ENCODE measurements at places on chromosomes 7 and 10.
A peak's percentile ranks its signal among the peaks of the same experiment; 100 is the strongest.

DNA sequence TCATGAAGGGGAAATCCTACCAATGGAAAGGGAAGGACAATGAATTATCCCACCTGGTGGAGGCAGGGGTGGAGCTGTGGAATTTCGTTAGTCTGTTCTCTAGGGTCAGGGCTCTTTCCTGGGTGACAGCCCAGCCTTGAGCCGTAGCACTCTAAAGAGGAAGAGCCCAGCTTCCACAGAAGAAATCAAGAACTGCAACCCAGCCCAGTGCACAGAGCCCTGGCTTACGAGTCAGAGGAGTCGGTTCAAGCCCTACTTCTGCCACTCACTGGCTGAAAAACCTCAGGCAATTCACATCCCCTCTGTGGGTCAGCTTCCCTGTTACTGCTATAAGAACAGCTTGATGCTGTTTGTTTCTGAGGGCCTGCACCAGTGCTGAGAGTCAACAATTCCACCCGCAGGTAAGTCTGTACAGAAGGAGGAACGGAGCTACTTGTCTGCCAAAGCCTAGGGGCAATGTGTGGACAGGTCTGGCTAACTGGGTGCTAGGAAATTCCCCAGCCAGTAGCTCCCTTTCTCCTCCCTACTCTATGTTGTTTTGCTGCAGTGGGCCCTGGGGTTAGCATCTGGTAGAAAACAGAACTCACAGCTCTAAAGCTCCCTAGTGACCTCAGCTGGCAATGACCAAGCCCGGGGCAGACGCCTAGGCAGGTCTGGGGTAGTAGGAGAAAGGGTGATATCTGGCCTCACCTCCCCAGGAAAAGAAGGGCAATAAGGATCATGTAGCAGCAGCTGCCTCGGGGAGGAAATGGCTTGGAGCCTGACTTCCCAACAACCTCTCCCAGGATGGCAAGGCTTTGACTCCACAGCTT lies 3.3 kb downstream of the AVPI1 start:
- DNase-seq = no peak

DNA sequence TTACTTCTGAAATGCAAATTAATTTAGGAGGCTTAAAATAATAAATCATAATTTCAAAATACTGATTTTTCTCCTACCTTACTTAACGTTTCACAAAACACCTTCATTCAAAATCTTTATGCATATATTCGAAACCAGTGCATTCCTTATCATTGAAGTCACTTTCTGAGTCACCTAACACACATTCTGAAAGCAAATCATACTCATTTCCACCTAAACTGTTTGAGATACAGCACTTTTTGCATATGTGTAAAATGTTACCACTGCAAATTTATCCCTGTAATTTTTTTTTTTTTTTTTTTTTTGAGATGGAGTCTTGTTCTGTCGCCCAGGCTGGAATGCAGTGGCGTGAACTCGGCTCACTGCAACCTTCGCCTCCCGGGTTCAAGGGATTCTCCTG lies 15.7 kb downstream of the PPP3CB start:
- DNase-seq = no peak

DNA sequence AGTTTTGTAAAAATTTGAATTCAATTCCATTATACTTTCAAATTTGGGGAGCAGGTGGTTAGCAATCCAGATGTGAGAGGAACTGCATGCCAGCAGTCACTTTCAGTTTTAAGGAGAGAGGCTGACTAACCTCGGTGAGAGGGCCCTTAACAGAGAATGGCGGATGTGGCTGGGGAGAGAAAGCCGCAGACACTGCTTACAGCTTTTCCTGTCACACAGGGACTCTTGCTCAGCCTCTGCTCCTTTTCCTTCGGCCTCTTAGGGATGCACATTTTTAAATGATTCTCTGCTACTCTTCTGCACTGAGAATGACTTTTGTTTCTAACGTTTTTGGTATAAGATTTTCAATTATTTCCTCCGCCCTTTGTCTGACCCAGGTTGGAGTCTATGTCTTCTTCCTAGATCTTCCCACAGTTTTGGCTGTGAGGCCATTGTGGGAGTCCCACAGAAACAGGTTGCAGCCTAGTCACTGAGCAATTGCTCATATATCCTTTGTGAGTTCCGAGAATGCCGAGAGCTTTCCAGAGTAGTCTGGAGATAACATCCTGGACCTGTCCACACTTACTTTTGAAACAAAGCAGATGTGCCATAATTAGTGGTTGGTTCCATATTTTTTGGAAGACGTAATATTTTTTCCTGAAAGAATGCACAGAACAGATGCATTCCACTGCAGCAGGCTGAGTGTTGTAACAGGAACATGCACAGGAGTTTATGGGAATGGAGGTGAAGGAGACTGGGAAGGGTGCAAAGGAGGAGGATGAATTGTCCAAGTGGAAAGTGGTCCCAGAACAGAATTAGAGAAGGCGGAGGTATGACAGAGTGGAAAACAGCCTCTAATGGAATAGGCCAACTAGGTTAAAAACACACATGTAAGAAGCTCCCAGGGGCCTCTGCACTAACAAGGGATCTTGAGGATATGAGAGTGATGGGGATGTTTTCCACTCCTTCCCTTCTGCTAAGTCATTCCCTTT lies 168.0 kb upstream of the ZNF32 start:
- DNase-seq = peak; percentile 24

GRCh38 chr10:69239816-69240434 lies 19.8 kb downstream of the HKDC1 start:
- DNase-seq = no peak

DNA sequence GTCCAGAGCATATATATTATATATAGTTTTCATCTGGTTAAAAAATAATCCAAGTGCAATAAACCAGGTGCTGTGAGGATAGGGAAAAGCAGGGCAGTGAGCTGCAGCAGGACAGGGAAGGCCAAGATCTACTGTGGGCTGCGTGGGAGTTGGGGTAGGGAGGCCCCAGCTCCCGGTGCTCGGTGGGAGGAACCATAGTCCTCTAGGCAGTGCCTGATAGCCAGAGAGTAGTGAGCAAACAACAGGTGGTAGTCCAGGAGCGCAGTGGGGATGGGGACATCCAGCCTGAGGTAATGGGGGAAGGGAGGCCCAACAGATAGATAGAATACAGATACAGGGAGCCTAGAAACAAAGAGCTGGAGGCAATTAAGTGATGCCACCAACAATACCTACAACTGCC lies 4.1 kb upstream of the BMPR1A start:
- DNase-seq = no peak

DNA sequence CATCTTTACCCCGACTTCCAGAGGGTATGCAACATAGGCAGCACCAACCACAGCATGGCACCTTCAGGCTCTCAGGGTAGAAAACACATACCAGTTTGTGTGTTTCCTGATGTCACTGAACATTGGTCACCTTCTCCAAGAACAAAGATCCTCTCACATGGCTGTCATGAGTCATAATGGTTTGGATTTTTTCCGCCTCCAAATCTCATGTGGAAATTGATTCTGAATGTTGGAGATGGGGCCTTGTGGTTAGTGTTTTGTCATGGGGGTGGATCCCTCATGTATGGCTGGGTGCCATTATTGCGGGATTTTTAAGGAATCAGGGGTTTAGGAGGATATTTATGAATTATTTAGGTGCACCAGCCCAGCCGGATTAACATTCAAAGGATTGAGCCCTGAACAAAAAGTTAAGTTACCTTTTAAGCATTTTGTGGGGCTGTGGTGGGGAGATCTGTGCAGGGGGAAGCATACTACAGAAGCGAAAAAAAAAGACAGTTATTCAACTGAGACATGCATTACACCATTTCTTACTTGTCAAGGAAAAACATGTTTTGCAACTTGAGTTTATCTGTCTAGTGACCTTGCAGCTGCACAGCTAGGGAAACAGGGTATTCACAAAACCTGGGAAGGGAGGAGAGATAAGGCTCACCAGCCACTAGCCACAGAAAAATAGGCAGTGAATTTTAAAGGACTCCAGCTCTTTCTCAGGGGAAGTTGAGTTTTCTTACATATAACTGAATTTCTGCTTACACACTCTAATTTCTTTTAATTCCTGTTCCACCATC lies 774.1 kb upstream of the AUTS2 start:
- DNase-seq = no peak

DNA sequence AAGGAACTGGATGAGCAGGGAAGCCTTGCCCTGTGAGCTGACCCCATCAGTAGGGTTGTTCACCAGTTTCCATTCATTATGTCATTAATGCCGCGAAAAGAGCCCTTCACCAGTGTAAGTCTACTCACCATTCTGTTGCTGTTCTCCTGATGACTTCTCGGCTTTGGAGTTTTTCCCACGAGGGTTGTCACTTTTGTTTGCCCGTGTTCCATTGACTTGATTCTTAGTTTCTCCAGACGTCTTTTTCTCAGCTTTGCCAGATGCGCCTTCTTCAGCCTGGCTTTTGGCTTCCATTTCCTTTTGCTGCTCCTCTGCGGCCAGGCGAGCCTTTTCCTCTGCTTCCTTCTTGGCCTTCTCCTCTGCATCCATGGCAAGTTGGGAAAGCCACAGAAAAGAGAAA lies 128.8 kb downstream of the PPP1R17 start:
- DNase-seq = no peak

DNA sequence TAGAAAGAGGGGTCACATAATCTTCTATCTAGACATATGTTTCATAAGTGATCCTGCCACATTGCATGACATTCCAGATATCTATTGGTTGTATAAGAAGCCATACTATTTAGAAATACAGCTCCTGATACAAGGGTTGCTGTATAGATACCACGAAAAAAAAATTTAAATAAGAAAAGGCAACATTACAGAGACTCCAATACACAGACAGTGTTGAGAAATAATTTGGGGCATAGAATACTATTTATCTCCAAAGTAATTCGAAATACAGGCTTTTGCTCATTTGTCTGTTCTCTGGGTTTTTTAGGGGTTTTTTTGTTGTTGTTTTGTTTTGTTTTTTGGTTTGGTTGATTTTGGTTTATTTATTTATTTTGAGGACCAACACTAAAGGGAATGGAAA lies 2.6 kb downstream of the IFIT2 start:
- no peak for DNase-seq

GRCh38 chr7:114835303-114835702 lies 86.6 kb upstream of the MDFIC start:
- DNase-seq = no peak

GRCh38 chr7:21617513-21617912 lies 74.7 kb downstream of the DNAH11 start:
- DNase-seq = no peak

GRCh38 chr10:34037499-34037898 lies 703.0 kb upstream of the NRP1 start:
- no peak for DNase-seq

DNA sequence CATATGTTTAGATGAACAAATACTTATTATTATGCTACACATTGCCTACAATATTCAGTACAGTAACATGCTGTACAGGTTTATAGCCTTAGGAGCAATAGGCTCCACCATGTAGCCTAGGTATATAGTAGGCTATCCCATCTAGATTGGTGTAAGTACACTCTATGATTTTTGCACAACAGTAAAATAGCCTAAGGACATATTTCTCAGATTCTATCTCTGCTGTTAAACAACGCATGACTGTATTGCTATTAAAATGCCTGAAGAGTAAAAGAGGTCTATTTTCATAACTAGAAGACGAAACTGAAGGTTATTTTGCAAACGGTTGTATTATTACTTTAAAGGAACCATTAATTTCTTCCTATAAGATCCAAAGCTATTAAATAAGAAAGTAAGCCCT lies 88.3 kb downstream of the SEMA3A start:
- no peak for DNase-seq

DNA sequence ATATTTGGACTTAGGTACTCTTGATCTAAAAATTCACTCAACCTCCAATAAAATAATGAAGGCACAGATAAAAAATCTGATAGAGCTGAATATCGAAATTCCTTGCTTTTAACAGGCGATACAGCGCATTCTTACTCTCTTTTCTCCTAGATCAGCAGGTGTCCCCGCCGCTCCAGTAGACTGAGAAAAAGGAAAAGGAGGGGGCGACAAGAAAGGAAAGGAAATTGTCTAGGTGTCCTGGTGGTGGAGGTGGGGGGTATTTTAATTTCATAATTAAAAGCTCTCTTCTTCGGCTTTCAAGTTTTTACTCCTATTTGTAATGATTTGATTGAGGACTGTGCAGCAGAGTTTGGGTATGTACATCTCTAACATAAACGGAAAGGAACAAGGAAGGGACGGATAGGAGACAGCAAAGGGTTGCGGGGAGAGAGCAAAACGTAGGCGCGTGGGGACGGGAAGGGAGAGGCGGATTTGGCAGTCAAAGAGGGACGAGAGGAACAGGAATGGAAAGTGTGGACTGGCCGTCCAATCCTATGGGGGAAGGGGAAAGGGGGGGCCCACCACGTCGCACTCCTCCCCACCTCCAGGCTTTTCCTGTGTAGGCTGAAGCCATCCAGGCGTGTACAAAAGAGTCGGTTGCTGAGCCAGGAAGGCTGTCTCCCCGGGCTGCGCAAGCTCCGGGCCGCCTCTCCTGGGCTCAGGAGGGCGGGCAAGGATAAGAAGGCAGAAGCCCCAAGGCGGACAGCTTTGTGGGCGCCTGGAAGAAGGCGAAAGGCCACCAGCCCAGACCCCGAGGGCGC lies 875 bp upstream of the HECTD2 start:
- DNase-seq = peak; percentile 9

DNA sequence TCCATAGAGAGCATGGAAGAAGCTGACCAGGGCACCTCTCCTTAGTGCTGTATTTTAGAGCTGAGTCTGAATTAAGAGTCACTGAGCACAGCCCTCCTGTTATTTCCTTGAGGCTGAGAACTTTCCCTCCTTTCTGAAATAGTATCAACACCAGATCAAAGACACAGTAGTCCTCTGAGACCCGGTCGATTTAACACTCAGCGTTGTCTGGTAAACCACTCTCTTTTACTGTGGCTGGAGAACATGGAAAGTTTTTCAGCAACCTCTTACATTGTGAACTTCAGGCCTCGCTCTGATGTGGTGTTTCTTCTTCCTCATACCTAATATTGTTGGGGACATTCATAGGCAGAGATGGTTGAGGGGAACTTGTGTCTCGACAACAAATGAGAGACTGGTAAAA lies 202.0 kb upstream of the MTPN start:
- DNase-seq = no peak

DNA sequence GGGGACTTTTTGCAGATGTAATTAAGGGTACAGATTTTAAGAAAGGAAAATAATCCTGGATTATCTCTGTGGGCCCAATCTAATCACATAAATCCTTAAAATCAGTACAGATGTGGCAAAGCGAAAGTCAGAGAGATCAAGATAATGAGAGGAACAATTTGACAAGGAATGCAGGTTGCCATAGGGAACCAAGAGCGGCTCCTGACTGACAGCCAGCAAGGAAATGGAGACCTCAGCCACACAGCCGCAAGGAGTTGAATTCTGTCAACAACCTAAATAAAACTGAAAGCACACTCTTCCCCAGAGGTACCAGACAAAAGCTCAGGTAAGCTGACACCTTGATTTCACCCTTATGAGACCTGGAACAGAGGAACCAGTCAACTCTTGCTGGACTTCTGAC lies 3.4 kb upstream of the PNPLA8 start:
- DNase-seq = no peak
